ENCODE measurements at places on chromosomes 16 and 17.

DNA sequence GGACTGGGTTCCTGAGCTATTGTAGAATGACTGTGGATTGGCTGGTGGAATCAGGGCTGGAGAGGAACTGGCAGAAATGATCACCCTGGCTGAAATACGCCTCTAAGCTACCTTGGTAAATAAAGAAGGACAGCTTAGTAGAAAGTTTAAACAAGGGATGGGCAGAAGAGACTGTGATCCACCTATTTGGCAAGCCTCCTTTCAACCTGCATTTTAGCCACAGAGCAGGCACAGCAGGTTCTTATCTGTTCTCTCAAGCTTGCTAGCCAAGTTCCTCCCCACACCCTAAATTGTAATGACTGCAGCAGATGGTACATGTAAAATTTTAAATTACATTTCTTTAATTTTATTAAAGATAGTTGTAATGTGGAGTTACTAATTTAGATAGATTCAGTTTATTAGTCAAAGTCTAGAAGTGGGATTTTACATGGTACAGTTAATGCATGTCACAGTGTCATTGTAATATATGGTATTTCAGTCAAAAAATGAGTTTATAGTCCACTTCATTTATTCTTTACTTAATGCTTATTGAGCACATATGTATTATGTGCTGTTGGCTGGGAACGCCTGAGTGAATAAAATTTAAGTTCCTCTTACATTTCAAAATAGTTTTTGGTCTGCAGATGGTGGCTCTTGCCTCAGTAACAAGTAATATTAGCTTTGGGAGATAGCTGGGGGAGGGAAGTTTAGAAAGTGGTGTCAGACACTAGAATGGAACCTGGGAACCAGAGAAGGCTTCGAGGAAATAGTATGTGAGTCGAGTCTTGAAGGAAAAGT is 11.2 kb downstream of the EPN2 start:
- no peak for DNase-seq

- DNase-seq = no peak
Measured at GRCh38 chr17:15413101-15413771, 54.2 kb downstream of the CDRT4 start.

GRCh38 chr17:8949061-8949661 is 16.3 kb downstream of the PIK3R5 start:
- no peak for DNase-seq

- no peak for DNase-seq
Measured at GRCh38 chr16:11114366-11115164, 141.4 kb downstream of the SOCS1 start.

DNA sequence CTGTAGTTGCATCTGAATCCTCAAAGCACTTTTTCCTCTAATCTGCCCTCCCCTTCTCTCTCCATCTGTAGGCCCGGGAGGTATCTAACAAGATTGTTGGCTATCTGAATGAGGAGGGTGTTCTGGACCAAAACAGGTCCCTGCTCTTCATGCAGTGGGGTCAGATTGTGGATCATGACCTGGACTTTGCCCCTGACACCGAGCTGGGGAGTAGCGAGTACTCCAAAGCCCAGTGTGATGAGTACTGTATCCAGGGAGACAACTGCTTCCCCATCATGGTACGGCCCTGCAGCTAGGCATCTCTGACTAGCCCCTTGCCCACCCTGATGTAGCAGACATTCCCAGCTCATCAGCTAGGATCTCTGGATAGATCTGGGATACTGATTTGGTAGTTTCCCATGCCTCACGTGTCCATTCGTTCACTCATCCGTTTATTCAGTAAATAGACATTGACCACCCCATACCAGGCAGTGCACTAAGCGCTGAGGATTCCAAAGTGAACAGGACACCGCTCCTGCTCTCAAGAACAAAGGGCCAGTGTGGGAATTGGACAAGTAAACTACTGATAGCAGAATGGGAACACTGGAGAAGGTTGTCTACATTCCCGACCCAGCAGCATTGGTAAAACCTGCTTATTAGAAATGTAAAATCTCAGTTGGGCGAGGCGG is 12.1 kb downstream of the LPO start:
- no peak for DNase-seq

DNA sequence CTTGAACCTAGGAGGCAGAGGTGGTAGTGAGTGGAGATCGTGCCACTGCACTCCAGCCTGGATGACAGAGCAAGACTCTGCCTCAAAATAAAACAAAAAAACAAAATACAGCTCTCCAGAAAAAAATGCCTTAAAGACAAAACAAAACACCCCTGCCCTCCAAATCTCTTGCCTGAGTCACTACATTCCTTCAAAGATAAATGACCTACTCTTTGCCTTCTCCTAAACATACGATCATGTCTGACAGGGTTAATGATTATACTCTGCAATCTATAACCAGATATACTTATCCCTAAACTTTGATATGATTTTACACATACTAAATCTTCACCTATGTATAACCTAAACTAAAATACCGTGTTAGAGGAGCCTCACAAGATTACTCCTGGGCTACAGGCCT is 1.4 kb upstream of the SETD6 start:
- no peak for DNase-seq

DNA sequence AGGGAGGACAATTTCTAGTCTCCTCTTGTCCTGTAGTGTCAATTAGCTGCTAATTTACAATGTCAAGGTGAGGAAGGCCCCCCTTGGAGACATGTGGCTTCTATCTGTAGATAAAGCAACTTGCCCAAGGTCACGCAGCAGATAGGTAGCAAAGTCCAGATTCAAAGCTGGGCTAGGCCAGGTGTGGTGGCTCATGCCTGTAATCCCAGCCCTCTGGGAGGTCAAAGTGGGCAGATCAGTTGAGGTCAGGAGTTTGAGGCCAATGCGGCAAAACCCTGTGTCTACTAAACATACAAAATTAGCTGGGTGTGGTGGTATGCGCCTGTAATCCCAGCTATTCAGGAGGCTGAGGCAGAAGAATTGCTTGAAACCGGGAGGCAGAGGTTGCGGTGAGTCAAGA is 11.1 kb downstream of the TRPV3 start:
- DNase-seq = no peak

- no peak for DNase-seq
Measured at GRCh38 chr16:4688674-4689045, 4.7 kb upstream of the NUDT16L1 start.

- DNase-seq = no peak
Measured at GRCh38 chr17:27915709-27916108, 22.5 kb upstream of the LYRM9 start.

- no peak for DNase-seq
Measured at GRCh38 chr16:27066668-27067537, at the start of gene C16orf82. Gene C16orf82, plus strand, starts transcription at chr16:27066927.

GRCh38 chr16:4344983-4345835 is 5.9 kb downstream of the PAM16 start:
- DNase-seq = no peak

DNA sequence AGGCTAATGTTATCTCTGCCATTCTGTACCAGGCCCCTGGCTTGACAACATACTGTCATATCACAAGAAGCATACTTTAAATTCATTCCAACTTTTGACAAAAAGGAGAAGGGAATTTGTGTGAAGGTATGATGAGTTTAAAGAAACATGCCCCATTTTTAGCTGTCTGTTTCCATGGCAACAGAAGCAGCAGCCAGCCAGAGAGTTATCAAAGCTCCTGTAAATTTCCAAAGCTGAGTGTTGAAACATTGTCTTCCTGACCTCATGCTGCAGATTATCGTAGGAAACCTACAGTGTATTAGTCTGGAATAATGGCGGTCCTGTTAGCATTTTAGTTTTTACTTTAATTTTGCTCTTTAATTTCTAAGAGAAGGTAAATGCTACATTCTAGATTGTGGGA is 124.9 kb downstream of the MRTFB start:
- no peak for DNase-seq
